ENCODE measurements at places on chromosomes 7 and 10. TPM values are rescaled to one million over a fixed set of nuclear protein-coding genes. Genes with fewer than 3 reads are reported as not detected.

GRCh38 chr7:149125863-149126661, at the start of gene ZNF425:
Gene ZNF425 (minus strand): TSS chr7:149126324. CDS start chr7:149126213, 111 bp downstream.
- DNase-seq, result peak; percentile 96

- DNase-seq, result no peak
These were observed 5.2 kb downstream of the TES start for GRCh38 chr7:116215551-116215950.

DNA sequence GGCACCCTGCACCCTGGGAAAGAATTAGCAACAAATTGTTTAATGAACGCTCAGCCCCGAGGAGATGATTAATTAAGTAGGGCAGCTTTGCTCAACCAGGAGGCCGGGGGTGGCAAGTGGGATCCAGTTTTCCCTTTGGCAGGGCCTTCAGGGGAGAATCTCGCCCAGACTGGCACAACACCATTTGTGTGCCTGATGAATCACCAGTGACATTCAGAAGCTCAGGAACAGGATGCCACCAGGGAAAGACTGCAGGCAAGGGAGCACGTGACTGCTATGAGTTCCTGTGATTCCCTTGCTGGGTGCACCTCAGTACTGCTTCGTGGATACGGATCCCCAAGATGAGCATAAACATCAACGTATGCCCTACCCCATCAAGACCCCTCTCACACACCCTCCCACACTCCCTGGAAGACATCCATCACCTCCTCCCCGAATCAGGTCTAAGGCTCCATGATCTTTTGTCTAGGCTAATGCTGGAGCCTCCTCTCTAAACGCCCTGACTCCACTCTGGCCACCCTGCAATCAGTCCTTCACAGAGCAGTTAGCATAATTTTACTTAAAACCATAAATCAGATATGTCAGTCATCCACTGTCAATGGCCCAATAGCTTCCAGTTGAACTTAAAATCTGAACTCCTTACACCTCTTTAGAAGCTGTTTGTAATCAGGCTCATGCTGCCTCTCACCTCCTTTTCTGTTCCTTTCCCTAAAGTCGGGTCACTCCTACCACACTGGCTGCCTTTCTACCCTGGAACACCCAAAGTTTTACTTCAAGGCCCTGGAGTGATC, 109.2 kb upstream of the AGK start:
- DNase-seq, result no peak

The MINDY4 gene
- 1.4 TPM for total RNA-seq

- DNase-seq, result no peak
These were observed 44.3 kb downstream of the TET1 start for GRCh38 chr10:68604441-68604840.

The PCLO gene
- under 0.01 TPM for total RNA-seq

DNA sequence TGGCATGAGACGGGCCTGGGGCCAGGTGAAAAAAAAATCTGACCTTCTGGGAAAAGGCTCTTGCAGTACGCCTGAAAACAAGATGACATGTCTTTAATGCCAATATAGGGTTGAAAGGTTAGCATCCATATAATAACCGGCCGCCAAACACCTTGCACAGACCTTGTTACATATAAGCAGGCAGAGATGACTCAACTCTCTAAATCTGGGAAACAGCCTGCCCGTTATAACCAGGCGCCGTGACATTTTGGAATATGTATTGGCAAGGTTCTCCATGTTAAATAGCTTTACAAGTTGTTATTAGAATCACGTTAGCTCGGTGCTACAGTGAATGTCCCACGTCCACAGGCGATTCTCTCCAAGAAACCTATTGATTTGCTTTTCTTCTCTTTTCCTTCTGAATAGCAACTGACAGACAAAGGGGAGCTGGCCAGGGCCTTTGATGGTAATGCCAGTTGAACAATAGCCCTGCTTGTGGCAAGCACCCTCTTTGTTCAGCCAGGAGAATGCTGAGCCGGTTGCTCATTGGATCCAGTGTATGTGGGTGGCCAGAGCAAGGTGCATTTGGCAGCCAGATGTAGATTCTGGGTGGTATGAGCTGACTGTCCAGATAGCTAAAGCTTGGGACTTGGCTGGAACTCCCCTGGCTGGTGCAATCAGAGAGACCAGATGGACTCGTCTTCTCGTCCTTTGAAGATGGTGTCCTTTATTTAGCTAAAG, 80.1 kb upstream of the AUTS2 start:
- no peak for DNase-seq

DNA sequence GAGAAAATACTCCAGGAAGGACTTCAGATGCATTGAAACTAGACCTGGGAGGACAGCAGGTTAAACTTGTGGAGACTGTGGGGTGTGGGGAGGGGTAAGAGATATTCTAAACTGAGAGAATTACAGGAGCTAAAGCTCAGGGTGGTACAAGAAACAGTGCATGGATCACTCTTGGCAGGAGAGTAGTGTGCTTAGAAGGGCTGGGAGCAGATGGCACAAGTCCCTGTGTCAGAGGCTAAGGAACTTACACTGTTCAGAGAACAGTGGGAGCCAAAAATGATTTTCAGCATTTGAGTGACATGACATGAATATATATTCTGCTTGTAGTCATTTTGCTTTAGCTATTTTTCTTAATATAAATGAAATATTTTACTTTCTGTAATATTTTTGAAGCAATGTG, 36.0 kb upstream of the LAMB1 start:
- no peak for DNase-seq

GRCh38 chr10:71746344-71747037, 26.8 kb downstream of the VSIR start:
- DNase-seq, result peak; percentile 66

DNA sequence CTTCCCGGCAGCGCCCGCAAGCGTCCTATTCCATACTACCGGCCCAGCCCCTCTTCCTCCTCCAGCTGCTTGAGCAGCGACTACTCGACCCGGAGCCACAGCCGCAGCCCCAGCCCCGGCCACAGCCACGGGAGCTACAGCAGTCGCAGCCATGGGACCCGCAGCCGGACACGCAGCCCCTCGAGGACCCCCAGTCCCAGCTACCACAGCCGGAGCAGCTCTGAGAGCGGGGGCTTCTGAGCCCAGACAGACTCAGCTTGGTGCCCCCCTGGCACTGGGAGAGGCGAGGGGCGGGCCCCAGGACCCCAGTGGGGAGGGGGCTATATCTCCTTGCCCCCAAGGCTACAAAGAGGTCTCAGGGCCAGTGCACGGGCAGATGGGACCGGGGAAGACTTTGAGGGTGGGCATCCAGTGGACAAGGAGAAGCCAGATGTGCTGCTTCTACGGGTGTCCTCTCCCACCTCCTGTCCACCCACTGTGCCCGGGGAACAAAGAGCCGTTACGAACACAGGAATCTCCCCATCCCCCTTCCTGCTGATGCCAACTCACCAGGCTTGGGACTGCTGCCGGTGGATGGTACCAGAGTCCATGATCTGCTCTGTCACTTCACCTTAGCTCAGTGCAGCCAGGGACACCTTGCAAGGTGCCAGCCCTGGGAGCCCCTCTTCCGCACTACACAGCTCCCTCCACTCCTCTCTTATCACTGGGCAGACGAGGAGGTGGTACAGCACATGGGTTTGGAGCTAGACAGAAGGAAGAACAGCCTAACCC, 16.7 kb upstream of the HSPB1 start:
- no peak for DNase-seq

DNA sequence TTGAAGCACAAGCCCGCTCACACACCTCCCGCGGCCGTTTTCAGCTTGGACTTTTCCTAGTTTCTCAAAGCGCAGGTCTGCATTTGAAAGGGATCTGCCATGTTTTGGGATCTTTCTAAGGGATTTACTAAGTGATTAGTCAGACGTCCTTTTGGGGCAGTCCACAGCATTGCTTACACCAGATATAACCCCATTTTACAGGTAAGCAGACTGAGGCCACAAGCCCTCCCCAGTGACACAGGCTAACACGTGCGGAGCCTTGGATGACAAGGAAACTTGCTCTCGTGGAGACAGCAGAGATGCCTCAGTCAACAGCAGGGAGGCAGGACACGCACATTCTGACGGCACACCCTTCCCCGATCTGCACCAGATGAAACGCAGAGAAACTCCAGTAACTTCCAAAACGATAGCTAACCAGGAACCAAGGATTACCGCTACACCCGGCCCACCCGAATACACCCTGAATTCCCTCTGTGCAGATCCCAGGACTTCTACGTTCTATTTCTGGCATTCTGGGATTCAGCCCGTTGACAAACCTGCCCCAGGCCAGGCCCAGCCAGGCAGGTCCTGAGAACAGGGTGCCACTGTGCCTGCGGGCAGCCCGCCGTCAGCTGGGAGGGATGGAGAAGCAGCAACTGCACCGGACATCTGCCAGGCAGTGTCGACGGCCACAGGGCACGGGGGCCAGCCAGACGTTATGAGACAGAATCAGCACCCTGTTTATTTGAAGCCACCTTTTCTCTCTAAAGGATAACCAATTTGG, 27.9 kb downstream of the FOXL3 start:
- no peak for DNase-seq

The CTNNA3 gene
- not detected for total RNA-seq

The PTPRN2 gene
- total RNA-seq, result 0.51 TPM

DNA sequence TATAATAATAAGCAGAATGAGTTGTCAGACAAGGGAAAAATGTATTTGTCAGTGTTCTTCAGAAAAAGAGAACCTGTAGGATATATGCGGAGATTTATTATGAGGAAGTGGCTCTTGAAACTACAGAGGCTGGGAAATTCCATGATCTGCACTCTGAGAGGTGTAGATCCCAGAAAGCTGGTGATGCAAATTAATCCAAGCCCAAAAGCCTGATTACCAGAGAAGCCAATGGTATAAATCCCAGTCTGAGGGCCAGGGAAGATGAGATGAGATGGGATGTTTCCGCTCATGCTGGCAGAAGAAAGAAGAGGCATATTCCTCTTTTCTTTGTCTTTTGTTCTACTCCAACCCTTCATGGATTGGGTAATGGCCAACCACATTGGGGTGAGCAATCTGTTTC, 732.8 kb upstream of the IGFBP3 start:
- no peak for DNase-seq

The KLF14 gene
- not detected for total RNA-seq

GRCh38 chr10:114315566-114316420, 76.7 kb downstream of the VWA2 start:
- DNase-seq, result no peak

The FLNC gene
- total RNA-seq, result 0.18 TPM

GRCh38 chr7:31083210-31083786, 31.2 kb downstream of the ADCYAP1R1 start:
- DNase-seq, result no peak

GRCh38 chr7:506391-506831, 13.2 kb downstream of the PDGFA start:
- no peak for DNase-seq

The MYO3A gene
- not detected for total RNA-seq

GRCh38 chr7:107551936-107552335, 11.8 kb downstream of the COG5 start:
- DNase-seq, result no peak

- no peak for DNase-seq
These were observed 9.1 kb downstream of the CHRM2 start for GRCh38 chr7:136877509-136877908.

GRCh38 chr7:77321300-77321699, 94.8 kb downstream of the GSAP start:
- DNase-seq, result no peak

The MET gene
- 0.63 TPM for total RNA-seq

The SKIDA1 gene
- total RNA-seq, result 0.54 TPM

- peak; percentile 55 for DNase-seq
These were observed 7.7 kb downstream of the SLC37A3 start for GRCh38 chr7:140390466-140391190.

DNA sequence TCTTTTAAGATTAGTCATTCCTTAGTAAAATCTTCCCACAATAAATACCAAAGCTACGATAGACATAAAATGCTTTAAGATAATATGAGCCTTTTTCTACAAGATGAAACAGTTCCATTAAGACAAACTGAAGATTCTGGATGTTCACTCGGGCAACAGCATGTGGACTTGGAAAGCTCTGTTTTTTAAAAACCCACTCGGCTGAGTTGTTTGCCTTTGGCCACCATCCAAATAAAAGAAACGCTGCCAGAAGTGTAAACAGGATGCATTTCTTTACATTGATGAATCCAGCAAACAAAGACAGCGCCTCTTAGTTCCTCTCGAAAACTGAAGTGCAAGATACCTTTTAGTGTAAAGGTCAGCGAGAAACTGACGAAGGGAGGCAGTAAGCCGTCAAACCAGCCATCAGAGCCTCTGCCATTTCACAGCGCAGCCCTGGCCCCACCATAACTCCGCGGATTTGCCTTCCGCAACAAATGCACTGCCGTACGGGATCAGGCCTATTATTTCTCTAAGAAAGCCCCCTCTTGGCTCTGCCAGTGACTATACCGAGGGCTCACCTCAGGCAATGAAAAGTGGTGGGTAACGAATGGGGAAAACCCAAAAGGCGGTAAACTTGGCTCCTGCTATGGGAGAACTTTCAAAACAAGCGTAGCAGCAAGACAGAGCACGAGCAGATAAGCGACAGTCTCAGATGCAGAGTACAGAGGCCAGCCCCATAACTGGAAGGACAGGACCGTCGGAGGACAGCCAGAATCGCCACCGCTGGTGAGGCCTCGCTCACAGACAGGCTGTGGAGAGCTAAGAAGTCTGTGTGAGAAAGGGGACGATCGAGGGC, 41.4 kb downstream of the GNA12 start:
- no peak for DNase-seq

GRCh38 chr7:3041986-3042675, 1.5 kb downstream of the CARD11 start:
- DNase-seq, result no peak

DNA sequence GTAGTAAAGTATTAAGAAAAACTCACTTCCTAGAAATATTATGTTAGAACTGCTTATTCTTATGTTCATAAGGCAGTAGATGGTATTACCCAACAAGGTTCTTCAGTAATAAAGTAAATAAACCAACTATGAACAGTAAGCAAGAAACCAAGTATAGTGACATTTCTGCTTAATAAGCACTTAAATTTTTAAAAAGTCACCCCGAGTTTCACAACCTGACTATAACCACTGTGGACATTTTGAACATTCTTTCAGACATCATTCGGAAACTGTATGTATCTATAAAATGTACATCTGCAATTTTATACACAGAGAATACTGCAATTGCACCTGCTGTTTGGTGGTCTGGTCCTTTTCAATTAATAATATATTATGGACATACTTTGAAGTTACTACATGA, 1073.6 kb downstream of the XPNPEP1 start:
- no peak for DNase-seq

The WEE2 gene
- not detected for total RNA-seq

DNA sequence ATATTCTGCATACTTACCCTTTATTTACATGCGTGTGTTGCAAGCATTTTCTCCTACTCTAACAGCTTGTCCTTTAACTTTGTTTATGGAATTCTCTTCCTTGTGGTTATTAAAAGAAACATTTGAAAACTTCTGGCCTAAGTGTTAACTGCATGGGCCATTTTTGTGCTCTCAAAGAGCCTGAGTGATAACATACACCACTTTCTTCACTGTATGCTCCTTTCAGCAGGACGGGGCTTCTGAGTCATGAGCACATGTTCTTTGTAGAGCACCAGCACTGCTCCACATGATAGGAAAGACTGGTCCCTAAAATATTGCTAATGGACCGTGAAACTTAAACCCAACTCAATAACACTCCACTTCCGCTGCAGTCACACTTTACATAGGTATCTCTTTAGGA, 1093.6 kb upstream of the GHITM start:
- DNase-seq, result no peak

GRCh38 chr10:6423004-6423403, 157.1 kb downstream of the PRKCQ start:
- peak; percentile 83 for DNase-seq
